G401 (cell line): ENCODE measurements at places on chromosomes 2 and 18. TPM values are rescaled to one million over a fixed set of nuclear protein-coding genes. Genes with fewer than 3 reads are reported as not detected.

Gene ANKRD30B
- total RNA-seq: not detected in 2 replicates

Gene RRM2
- 17.8 and 21.9 TPM in 2 replicates for total RNA-seq

Gene CDH19
- total RNA-seq: not detected in 2 replicates

Gene POTEC
- total RNA-seq: not detected in 2 replicates

Gene ARHGEF33
- total RNA-seq: not detected in 2 replicates

Gene HOXD12
- not detected in 2 replicates for total RNA-seq

Gene MRPL44
- 67.1 and 97.6 TPM in 2 replicates for total RNA-seq

Gene UPP2
- not detected in 2 replicates for total RNA-seq

Gene IDH1
- total RNA-seq: 440 and 536 TPM in 2 replicates

Gene PTGR3
- total RNA-seq: 1.2 and 2.0 TPM in 2 replicates

Gene NRP2
- total RNA-seq: 5.3 and 7.9 TPM in 2 replicates

Gene ACMSD
- not detected in 2 replicates for total RNA-seq
